Hematopoietic multipotent progenitor cell treated with erythropoietin and hydrocortisone succinate and interleukin-3 and kit ligand, for 15 days (in vitro differentiated cells): ENCODE measurements at places on chromosomes 3 and 15.

DNA sequence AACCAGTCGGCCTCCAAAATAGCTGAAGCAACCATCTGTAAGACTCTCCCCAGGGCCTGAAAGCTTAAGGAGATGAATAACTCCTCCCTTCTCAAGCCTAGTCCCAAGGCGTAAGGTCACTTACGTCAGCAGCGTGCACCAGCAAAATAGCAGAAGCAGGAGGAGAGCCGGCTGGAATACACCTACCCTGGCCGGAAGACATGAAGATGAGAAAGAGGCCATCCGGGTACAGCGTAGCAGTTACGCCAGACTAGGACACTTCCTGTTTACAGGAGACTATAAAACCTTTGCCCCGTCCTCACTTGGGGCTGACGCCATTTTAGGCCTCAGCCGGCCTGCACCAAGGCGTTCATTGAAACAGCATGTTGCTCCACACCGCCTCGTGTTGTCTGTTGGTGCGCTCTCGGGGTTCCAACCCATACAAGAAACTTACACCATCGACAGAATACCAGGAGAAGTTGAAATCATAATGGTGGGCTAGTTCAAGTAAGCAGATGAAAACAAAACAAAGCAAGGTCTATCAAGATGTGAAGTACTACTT is 2.5 kb downstream of the CFAP92 start:
- DNase-seq, result no peak

DNA sequence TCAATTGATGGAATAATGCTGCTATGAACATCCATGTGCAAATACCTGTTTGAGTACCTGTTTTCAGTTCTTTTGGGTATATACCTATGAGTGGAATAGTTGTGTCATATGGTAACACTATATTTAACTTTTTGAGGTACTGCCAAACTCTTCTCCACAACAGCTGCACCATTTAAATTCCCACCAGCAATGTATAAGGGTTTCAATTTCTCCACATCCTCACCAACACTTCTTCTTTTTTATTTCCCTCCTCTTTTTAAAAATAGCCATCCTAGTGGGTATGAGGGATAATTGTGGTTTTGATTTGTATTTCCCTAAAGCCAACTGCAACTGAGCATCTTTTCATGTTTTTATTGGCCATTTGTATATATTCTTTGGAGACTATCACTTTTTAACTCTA is 31.3 kb upstream of the ARHGEF3 start:
- DNase-seq, result no peak

GRCh38 chr3:138437281-138437680 is 2.9 kb downstream of the ESYT3 start:
- no peak for DNase-seq

DNA sequence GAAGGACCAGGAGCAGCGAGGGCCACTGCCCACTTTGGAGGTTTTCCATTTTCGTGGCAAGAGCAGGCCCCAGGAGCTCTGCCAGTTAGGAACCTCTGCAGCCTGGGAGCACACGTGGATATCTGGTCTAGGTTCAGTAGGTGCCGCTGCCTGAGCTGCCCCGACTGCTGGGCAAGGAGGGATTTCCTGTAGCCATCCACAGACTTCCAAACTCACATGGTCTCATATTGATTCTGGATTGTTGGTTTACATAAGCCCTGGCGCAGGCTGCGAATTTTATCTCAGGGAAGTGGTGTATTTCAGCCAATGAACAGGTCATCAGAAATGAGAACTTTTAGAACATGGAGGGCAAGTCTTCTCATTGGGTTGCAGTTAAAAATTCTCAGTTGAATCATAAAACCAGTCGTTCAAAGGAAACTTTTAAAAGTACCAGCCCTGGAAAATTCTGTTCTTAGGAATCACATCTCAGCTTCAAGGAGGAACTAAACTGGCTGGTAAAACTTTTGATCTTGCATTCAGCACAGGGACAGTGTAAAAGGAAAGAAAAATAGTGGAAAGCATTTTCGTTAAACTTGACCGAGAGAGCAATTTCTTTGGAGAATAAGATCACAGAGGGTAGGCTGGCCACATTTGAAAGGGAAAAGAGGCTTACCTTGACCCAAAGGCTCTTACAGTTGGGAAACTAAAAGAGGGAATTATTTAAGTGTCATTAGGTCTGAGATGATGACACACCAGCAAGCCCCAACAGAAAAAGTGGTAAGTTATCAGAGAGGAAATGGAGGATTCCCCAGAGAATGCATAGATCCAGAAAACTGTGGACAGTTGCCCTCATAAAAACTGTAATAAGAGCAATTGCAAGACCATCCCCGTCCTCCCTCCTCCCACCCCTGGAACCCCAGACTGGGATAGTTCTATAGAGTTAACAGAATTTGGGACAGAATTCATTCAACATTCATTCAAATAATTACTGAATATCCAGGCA is 6.4 kb upstream of the RTP3 start:
- DNase-seq, result no peak

GRCh38 chr3:129758306-129758705 is 135.2 kb downstream of the TMCC1 start:
- DNase-seq, result no peak

GRCh38 chr3:192010490-192010889 is 549.5 kb downstream of the PYDC2 start:
- DNase-seq, result no peak
